CD4-positive, alpha-beta memory T cell (primary cell): ENCODE measurements at places on chromosomes 12 and 14. TPM values are rescaled to one million over a fixed set of nuclear protein-coding genes. Genes with fewer than 3 reads are reported as not detected.

- DNase-seq = no peak
Measured at GRCh38 chr12:116563262-116563661, 4.1 kb downstream of the MAP1LC3B2 start.

DNA sequence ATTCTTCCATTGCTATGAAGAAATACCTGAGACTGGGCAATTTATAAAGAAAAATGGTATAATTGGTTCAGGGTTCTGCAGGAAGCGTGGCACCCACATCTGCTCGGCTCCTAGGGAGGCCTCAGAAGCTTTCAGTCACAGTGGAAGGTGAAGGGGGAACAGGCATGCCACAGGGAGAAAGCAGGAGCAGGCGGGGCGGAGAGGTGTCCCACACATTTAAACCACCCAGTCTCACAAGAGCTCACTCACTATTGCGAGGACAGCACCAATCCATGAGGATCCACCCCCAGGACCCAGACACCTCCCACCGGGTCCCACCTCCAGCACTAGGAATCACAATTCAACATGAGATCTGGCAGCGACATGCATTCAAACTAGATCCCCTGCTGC lies 56.0 kb upstream of the C14orf180 start:
- no peak for DNase-seq

GRCh38 chr14:92507174-92507768 lies 6.3 kb upstream of the RIN3 start:
- no peak for DNase-seq

DNA sequence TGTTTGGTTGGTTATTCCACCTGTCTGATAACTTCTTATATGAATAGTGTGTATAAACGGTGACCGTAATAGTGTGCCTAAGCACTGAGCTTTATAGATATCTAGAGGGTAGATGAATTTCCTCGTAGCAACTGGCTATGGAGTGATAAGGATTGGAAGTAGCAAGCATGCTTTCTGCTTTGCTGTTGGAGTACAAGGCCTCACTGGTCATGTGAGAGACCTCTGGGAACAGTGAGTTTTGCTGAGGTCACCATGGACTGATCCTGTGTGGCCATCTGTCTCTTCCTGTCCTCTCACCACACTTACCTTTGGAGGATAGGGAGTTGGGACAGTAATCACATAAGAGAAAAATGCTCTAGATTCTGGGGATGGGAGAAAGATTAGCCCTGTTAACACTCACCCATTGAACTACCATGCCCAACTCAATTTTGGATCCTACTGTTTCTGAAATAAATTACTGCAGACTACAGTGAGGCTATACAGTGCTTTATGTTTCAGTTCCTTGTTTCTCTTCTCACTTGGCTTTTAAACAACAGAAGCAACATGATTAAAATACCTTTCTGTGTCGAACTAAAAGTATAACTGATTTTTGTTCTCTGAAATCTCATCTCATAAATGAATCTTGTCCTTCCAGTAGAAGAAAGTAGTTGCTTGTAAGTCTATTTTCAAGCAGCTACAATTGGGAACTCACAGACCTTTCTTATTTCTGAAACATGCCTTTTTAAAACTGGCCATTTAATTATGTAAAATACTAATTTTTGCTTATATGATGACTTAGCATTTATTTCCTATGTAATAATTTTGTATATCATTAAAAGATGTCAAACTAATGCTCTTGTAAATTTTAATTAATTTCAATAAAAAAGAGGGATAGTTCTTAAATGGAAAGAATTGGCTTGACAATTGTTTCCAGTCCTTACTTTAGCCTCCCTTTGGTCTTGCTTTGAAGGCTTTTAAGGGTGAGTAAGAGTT lies 8.3 kb downstream of the TMX1 start:
- no peak for DNase-seq

DNA sequence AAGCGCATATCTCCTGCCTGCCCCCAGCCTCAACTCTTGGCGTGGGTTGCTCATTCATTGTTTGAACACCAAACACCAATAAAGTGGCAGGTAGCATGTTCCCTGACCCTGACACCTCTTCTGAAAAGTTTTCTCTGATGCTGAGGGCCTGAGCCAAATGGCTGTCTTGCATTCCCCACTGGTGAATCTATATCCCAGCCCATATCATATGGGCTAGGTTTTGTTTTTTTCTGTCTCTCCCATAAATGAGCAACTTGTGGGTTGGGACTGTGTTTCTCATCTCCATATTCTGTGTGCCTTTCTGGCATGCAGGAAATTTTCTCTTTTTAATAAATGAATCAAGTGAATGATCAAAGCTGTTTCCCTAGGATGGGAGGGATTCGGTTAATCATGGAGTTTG lies 5.0 kb downstream of the MYO1A start:
- DNase-seq = no peak

GRCh38 chr14:47715330-47715729 lies 39.9 kb upstream of the MDGA2 start:
- no peak for DNase-seq

The GYS2 gene
- polyA plus RNA-seq = not detected

The LRRC43 gene
- polyA plus RNA-seq = not detected

- DNase-seq = no peak
Measured at GRCh38 chr14:57533214-57533613, 39.6 kb upstream of the CCDC198 start.

GRCh38 chr12:92762773-92763172 lies 60.0 kb downstream of the PLEKHG7 start:
- DNase-seq = no peak

The EFS gene
- polyA plus RNA-seq = not detected

GRCh38 chr12:14810953-14811483 lies 3.0 kb downstream of the SMCO3 start:
- DNase-seq = no peak
